ENCODE measurements at places on chromosomes 5 and 9.

- no peak for DNase-seq
Measured at GRCh38 chr9:131590449-131590848, 45.1 kb downstream of the PRRT1B start.

GRCh38 chr9:98530806-98531386 lies 177.8 kb downstream of the GABBR2 start:
- DNase-seq = no peak

DNA sequence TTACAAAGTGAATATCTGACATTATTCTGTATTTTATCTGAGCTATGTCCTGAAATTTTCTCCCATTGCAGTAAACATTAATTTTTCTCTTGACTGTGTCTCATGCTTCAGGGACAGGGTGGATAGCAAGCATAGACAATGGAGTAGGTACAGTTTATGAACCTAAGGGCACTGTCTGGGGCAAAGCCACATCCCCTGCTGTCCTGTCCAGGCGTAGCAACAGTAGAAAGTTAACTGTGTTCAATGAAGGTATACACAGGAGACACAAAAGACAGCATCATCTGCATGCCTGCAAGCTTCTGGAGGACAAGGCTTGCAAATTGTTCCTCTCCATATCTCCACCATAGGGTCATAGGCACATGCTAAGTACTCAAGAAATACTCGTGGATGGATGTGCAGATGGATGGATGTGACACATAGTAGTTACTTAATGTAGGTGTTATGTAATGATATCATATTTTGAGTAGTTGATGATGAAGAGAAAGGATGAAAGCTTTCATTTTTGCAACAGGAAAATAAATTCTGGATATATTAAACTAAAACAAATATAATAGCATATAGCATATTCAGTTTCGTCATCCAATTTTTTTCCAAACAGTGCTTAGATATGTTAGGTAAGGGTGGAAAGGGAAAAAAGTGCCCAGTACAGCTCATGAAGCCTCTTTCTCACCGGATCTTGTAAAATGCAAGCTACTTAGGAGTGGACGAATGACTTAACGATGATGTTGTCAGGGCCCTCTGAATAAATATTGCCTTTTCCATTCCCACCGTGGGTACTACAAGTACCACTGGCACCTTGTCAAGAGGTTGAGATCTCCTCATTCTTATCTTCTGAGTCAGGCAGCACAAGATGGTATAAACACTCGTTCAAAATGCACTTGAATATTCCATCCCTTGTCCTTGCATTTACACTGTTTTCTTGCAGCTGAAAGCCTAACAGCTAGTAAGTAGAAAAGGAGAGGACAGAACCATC lies 19.9 kb upstream of the ZSWIM6 start:
- no peak for DNase-seq

- DNase-seq = no peak
Measured at GRCh38 chr9:111180811-111181210, 142.5 kb upstream of the LPAR1 start.

DNA sequence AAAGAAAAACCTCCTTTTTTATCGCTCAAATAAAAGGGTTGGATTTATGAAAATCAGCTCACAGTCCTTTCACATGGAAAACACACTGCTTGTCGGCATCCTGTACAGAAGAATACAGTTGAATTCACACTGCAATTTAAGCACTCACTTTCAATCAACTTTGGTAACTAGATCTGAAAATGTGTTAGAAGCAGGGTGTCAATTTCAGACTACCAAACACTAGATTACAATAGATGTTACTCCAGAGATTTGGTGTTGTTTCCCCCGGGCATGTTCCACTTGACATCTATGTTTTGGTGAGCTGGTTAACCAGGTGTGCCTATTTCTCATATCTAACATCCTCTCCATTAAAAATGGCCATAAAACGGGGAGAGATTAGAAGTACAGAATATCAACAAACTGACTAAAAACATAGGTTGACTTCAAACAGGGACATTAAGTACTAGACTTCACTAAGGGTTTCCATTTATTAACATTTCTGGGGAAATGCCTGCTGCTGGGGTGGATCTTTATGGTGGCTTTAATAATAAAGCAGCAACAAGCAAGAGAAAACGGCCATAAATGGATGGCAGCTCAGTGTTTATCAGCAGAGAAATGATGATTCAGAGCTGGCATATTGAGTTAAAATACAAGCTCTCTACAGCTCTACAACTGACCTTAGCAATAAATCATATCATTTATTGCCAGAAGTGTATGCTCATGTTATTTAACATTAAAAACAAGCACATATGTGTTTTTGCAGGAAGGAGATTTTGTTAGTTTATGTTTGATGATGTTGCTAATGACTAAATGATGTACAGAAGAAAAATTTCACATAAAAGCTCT lies 158.8 kb downstream of the SLF1 start:
- no peak for DNase-seq

DNA sequence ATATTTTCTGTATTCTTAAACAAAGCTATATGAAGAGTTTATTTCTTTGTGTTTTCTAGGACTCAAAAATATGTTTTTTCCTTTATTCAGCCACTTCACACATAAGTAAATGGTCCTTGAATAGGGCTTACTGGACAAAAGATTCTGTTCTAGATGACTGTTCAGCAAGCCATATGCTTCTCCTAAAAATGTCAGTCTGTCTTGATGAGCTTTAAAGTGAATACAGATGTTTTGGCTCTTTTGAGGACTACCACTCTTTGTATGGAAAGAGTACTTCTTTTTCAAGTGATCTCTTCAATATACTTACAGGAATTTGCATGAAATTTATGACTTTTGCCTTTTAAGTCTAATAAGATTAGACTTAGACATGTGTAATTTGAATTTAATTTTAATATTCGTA lies 8.4 kb downstream of the NDUFS4 start:
- no peak for DNase-seq

- DNase-seq = no peak
Measured at GRCh38 chr5:18036531-18036930, 402.3 kb downstream of the TAF11L14 start.

DNA sequence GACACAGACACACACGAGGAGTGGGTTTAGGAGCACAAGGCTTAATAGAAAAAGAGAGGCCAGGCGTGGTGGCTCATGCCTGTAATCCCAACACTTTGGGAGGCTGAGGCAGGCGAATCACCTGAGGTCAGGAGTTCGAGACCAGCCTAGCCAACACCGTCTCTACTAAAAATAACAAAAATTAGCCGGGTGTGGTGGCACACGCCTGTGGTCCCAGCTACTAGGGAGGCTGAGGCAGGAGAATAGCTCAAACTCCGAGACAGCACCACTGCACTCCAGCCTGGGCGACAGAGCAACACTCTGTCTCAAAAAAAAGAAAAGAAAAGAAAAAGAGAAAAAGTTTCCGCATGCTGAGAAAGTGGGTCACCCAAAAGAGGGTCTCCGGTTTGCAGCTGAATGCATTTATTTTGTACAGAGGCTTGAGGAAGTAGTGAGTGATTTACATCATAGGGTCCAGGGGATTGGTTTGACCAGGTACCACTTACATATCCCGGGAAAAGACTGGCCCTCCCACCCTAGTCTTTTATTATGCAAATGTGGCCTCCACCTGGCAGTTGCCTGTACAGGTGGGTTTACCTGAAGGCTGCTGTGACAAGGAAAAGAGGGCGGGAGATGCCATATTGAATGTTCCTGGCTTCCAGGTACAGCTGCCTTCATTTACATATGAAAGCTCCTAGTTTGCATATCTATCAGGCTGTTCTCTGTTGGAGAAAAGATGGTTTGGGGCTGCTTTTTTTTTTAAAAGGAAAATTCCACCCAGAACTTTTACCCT lies 366.2 kb upstream of the GRAMD2B start:
- peak; percentile 76 for DNase-seq
